Activated T-cell treated with anti-CD3 and anti-CD28 coated beads, Interleukin-2, amount 50 U/mL, for 72 hours (primary cell): ENCODE measurements at places on chromosomes 7 and 10. TPM values are rescaled to one million over a fixed set of nuclear protein-coding genes. Genes with fewer than 3 reads are reported as not detected.

GRCh38 chr7:155458878-155459699, 1.2 kb downstream of the EN2 start:
- peak overlapping the region; percentile 22 for H3K27ac ChIP-seq
- peaks cover 81% of the 10 kb centered on the region for H3K27me3 ChIP-seq
- no peak for DNase-seq

- no peaks in the 10 kb centered on the region for H3K4me1 ChIP-seq
- no peak overlapping the region for H3K27ac ChIP-seq
- H3K4me3 ChIP-seq: no peak overlapping the region
These were observed 56.8 kb downstream of the ZNF438 start for GRCh38 chr10:30974773-30975415.

DNA sequence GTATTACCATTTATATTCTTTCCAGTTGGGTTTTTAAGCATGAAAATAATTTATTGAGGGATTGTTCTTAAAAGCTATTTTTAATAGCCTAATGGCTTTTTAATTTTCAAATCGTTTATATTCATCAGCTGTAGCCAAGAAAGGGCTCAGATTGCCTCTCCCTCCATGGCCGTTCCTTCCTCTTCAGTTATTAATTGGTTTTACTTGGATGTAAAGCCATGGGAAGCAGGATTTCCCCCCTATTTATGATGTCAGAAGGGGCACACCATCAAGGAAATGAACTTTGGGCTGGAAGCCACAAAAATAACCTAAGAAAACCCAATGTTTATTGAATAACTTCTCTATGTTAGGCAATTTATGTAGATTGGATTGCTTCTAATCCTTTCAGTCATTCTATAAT, 656.3 kb downstream of the TYW1 start:
- no peak for DNase-seq
- no peaks in the 10 kb centered on the region for H3K4me1 ChIP-seq
- H3K27ac ChIP-seq: no peak overlapping the region
- H3K36me3 ChIP-seq: no peaks in the 10 kb centered on the region
- H3K4me3 ChIP-seq: no peak overlapping the region
- no peaks in the 10 kb centered on the region for H3K27me3 ChIP-seq

DNA sequence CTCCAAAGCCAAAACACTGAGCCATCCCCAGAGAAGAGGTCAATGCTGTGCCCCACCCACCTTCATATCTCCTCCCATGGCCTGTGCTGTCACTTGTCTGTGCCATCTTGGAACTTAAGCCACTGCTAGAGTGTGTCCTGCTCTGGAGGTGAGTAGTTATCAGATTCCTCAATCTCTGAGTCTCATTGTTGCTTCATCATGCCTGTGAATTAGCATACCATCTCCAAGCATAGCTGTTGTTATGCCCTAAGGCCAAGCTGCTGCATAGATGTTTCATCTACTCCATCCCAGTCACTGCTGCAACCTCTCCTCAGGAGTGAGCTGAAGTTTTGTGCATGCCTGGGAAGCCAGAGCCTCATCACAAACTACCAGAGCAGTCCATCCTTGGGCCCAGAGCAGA, 349.0 kb downstream of the ZWINT start:
- H3K36me3 ChIP-seq: no peaks in the 10 kb centered on the region
- DNase-seq: no peak
- no peaks in the 10 kb centered on the region for H3K4me1 ChIP-seq
- no peaks in the 10 kb centered on the region for H3K27me3 ChIP-seq

DNA sequence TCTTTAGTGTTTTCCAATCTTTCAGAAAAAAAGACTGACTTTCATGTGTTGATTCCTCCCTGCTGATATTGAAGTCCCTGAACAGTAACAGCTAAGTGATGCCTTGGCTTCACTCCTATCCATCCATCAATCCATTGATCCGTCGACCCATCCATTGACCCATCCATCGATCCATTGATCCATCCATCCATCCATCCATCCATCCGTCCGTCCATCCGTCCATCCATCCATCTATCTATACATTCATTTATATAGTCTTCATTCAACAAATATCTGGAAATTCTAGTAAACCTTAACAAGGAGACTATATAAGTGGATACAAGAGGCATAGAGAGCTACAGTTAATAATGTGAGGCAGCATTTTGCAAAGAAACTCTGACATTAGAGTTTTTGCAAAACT, 21.6 kb upstream of the LAMB1 start:
- no peak overlapping the region for H3K4me3 ChIP-seq
- H3K4me1 ChIP-seq: no peaks in the 10 kb centered on the region
- H3K27me3 ChIP-seq: peaks cover 32% of the 10 kb centered on the region
- H3K27ac ChIP-seq: no peak overlapping the region

- no peak overlapping the region for H3K27ac ChIP-seq
- H3K36me3 ChIP-seq: no peaks in the 10 kb centered on the region
- peaks cover 7% of the 10 kb centered on the region for H3K27me3 ChIP-seq
- DNase-seq: no peak
- H3K4me1 ChIP-seq: no peaks in the 10 kb centered on the region
These were observed 70.8 kb upstream of the CDCA7L start for GRCh38 chr7:22016507-22016906.

GRCh38 chr10:103367379-103367781, 396 bp upstream of the TAF5 start:
- no peak for DNase-seq
- peaks cover 27% of the 10 kb centered on the region for H3K4me1 ChIP-seq
- H3K4me3 ChIP-seq: peak overlapping the region; percentile 87
- no peaks in the 10 kb centered on the region for H3K27me3 ChIP-seq

DNA sequence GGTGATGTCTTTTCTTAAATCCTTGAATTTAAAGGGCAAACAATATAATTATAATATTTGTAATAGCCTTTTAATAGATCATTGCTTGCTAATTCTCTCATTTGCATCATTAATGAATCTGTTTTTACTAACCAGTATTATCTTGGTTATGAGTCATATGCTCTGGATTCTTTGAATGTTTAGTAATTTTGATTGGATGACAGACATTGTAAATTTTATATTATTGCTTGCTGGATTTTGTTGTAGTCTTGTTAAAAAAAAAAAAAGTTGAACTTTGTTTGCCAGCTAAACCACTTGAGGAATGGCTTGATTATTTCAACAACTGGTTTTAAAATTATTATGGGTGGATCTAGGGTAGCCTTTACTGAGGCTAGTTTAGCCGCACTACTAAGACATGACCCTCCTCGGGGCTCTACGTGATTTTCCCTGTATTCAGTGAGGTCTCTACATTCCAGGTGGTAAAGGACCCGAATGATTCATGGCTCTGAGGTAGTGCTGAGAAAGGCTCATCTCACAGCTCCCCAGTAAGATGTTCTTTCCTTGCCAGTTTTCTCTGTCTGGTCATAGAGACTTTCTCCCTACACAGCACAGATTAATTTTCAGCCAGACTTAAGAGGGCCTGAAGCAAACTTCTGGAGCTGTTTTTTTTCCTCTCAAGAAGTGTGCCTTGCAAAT, 8.5 kb downstream of the C10orf90 start:
- DNase-seq: no peak
- H3K27ac ChIP-seq: no peak overlapping the region
- H3K4me1 ChIP-seq: peaks cover 9% of the 10 kb centered on the region
- H3K36me3 ChIP-seq: no peaks in the 10 kb centered on the region
- H3K4me3 ChIP-seq: no peak overlapping the region

DNA sequence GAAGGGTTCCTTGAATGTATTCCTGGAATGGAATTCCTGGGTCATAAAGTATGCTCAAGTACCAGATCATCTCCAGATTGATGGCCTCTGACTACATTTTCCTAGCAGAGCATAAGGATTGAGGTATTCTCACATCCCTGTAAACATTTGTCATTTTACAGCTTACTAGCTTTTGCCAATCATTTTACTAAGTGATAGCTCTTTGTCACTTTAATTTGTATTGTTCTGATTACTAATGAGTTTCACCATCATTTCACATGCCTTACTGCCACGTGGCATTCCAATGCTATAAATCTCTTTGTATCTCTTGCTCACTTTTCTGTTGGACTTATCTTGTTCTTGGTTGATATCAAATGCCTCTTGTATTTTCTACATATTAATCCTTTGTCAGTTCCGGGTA, 68.6 kb upstream of the CACNB2 start:
- H3K27ac ChIP-seq: no peak overlapping the region
- no peak overlapping the region for H3K4me3 ChIP-seq
- no peaks in the 10 kb centered on the region for H3K4me1 ChIP-seq

DNA sequence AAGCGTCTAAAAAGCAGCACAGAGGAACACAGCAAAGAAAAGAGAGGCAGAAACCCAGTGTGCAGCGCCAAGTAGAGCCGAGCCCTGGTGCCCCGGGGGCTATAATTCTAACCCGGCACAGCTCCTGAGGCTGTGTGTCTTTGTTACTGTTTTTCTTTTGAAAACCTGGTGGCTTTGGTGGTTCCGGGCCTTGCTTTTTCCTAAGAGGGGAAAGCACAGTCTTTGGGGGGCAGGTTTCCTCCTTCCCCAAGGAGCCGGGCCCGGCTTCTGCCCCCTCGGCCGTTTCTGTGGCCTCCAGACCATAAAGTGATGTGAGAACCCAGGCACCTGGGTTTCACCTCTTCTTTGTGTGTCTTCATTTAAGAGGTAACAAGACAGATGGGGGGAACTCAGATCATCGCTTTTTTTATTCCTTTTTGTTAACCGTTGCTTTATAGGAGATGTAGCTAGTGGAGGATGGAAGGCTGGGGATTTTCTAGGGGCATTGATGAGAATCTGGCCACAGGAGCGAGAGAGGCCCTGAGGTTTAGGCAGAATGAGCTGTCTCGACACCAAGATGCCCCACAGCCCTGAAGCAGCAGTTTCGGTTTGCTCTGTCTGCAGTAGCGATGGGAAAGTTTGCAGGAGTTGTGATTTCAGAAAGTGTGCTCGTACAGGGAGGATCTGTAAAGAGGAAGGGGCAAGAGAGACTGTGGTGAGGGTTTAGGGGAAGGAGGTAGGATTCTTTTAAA, 367.8 kb upstream of the GALNT17 start:
- peak overlapping the region; percentile 73 for H3K27ac ChIP-seq
- H3K4me3 ChIP-seq: peak overlapping the region; percentile 86
- no peaks in the 10 kb centered on the region for H3K27me3 ChIP-seq
- peak; percentile 34 for DNase-seq
- H3K4me1 ChIP-seq: no peaks in the 10 kb centered on the region

DNA sequence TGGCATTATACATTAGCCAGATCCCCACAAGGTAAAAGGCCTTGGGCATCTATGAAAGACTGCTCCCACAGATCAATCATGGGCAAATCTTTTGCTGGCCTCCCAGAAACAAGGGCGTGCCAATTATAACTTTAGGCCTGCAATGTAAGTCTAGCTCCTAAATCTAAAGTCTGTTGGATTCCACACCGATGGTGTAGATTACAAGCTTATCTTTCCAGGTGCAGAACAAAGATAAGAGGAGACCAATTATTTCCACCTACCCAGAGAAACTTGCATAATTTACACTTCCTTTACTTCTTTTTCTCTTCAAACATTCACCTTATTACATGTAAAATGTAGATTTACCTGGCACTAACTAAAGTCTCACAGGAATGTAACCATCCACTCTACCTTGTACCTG, 713.1 kb downstream of the SUGCT start:
- no peak overlapping the region for H3K27ac ChIP-seq
- no peaks in the 10 kb centered on the region for H3K4me1 ChIP-seq
- no peaks in the 10 kb centered on the region for H3K27me3 ChIP-seq
- DNase-seq: no peak

- H3K36me3 ChIP-seq: peaks cover 4% of the 10 kb centered on the region
- no peak overlapping the region for H3K27ac ChIP-seq
- no peak for DNase-seq
- peaks cover 19% of the 10 kb centered on the region for H3K4me1 ChIP-seq
These were observed 129.5 kb downstream of the KLF6 start for GRCh38 chr10:3655528-3655927.

DNA sequence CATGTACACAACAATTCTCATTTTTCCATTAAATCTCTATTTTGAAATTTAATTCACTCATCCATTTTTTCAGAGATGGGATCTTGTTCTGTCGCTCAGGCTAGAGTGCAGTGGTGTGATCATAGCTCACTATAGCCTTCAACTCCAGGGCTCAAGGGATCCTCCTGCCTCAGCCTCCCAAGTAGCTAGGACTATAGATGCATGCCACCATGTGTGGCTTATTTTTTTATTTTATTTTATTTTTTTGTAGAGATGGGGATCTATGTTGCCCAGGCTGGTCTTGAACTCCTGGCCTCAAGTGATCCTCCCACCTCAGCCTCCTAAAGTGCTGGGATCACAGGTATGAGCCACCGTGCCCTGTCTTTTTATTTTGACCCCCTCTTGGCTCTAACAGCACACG, 203.8 kb upstream of the KLF14 start:
- peak overlapping the region; percentile 86 for H3K4me3 ChIP-seq
- H3K27me3 ChIP-seq: no peaks in the 10 kb centered on the region
- peaks cover 97% of the 10 kb centered on the region for H3K4me1 ChIP-seq
- DNase-seq: no peak
- peaks cover 31% of the 10 kb centered on the region for H3K36me3 ChIP-seq

GRCh38 chr10:28077889-28078288, 79.0 kb upstream of the ODAD2 start:
- peaks cover 3% of the 10 kb centered on the region for H3K36me3 ChIP-seq
- no peak overlapping the region for H3K4me3 ChIP-seq
- no peaks in the 10 kb centered on the region for H3K27me3 ChIP-seq
- H3K4me1 ChIP-seq: peaks cover 27% of the 10 kb centered on the region

DNA sequence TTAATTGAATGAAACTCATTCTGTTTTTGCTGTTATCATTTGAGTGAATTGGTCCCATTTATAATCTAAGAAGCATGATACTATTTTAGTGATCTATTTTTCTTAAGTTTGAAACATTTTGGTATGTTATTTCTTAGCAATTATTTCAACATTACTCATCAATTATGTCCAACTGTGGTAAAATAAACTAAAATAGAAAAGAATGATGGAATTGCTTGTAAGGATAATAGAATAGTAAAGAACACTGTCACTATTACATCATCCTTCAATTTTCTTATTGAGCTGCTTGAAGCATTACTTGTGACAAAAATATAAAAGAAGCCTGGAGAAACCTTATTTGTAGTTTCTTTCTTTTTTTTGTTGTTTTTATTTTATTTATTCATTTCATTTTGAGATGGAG, 42.4 kb downstream of the ZNF487 start:
- no peaks in the 10 kb centered on the region for H3K4me1 ChIP-seq
- DNase-seq: no peak
- H3K27ac ChIP-seq: no peak overlapping the region
- H3K36me3 ChIP-seq: peaks cover 12% of the 10 kb centered on the region
- H3K27me3 ChIP-seq: no peaks in the 10 kb centered on the region
- no peak overlapping the region for H3K4me3 ChIP-seq

- no peak overlapping the region for H3K27ac ChIP-seq
- H3K4me3 ChIP-seq: no peak overlapping the region
- no peak for DNase-seq
- no peaks in the 10 kb centered on the region for H3K36me3 ChIP-seq
- H3K27me3 ChIP-seq: peaks cover 7% of the 10 kb centered on the region
- no peaks in the 10 kb centered on the region for H3K4me1 ChIP-seq
These were observed 198.0 kb upstream of the MKI67 start for GRCh38 chr10:128324058-128324827.

DNA sequence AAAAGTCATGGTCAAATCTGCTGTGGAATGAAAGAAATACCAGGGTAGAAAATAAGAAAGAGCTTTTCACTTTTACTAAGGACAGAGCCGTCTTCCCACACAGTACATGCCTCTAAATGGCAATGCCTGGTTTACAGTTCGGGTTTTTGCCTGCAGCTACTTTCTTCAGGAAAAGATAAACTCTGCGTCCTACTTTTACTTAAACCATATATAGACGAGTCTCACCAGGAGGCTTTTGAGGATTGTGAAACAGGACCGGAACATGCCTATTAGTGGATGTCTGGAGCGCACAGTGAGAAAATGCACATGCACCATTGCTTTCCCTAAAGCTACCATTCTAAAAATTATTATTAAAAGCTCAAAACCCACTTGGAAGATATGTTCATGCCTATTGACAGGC, 70.5 kb downstream of the KLF6 start:
- no peaks in the 10 kb centered on the region for H3K4me1 ChIP-seq
- no peak overlapping the region for H3K27ac ChIP-seq
- no peak for DNase-seq
- peaks cover 10% of the 10 kb centered on the region for H3K36me3 ChIP-seq
- no peak overlapping the region for H3K4me3 ChIP-seq

The GRID2IP gene
- 0.29 TPM for total RNA-seq

The SPDYE2 gene
- not detected for total RNA-seq
